ENCODE measurements at places on chromosomes 11 and 22. TPM values are rescaled to one million over a fixed set of nuclear protein-coding genes. Genes with fewer than 3 reads are reported as not detected.
A peak's percentile ranks its signal among the peaks of the same experiment; 100 is the strongest.

The FAM180B gene
- polyA plus RNA-seq = 3.0 TPM

DNA sequence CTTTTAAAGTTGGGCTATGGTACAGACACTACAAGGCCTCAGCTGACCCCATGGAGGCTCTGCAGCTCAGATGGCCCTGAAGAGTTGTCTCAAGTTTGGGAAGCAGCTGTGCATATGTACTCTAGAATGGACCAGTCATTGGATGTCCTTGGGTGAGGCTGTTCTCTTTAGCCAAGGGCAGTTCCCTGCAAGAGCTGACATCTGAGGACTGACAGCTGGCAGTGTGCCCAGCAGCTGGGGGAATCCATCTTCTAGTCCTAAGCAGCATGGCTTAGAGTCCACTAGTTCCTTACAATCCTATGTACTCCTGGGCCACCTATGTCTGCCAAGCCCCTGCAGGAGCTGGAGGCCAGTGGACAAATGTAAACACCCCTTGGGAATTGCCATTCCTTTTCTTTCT, 76.5 kb downstream of the C11orf91 start:
- peak; percentile 62 for DNase-seq

DNA sequence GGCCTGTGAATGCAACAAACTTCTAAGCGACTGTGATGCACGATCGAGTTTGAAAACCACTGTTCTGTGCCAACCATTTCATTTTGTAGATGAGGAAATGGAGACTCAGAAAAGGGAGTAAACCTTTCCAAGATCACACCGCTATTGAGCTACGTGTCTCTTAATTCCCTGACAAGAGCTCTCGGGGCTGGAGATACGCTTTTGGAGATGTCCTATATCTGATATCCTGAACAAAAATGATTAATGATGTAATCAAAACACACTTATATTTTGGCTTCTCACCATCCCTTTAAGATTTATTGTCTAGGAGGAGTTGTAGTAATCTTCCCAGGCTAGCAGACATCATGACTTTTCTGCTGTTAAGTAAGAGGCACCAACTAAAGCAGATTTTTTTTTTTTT, 1.7 kb upstream of the PARVA start:
- no peak for DNase-seq

DNA sequence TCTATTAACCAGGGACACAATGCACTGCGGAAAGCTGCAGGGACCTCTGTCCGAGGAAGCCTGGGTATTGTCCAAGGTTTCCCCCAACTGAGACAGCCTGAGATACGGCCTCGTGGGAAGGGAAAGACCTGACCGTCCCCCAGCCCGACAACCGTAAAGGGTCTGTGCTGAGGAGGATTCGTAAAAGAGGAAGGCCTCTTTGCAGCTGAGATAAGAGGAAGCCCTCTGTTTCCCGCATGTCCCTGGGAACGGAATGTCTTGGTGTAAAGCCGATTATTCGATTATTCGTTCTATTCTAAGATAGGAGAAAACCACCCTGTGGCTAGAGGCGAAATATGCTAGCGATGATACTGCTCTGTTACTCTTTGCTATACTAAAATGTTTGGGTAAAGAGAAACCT, 5.2 kb downstream of the BET1L start:
- DNase-seq = no peak

GRCh38 chr11:94924612-94925011, 48.7 kb downstream of the CWC15 start:
- no peak for DNase-seq

All from hindlimb muscle (tissue), 1 donor.